ENCODE measurements at places on chromosomes 11 and 22. TPM values are rescaled to one million over a fixed set of nuclear protein-coding genes. Genes with fewer than 3 reads are reported as not detected.

- DNase-seq = no peak
Observed at GRCh38 chr22:26956371-26956770, 299.0 kb downstream of the MIAT start.

DNA sequence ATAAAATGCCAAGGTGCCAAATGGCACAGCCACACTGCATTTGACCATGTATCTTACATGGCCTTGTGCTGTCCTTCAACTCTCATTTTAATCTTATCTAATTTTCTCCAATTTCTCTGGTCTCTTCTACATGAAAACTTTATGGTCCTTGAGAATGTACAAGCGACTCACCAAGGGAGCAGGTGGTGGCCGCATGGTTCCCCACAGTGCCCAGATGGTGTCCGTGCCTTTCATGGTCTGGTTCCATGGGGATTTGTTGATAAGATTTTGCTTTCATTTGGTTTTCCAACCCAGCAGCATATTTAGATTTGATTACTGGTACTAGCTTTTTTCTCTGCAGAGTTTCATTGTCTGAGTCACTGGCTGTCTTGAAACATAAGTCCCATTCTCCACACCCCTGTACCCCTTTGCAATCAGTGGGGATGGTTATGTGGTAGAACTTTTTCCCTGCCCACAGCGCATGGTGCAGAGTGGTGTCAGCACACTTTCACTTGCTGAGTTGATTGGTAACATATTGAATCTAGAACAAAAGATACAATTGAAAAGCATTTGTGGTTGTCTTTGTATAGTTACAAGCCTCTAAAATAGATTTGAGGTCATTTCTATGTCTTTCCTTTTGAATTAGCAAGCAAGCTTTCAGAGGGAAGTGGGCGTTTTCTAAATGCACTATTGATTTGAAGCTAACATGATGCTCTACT, 24.1 kb downstream of the ZNRF3 start:
- DNase-seq = peak; percentile 34

GRCh38 chr11:76702336-76703128, 32.0 kb upstream of the LRRC32 start:
- no peak for DNase-seq

GRCh38 chr11:61083601-61084147, 18.6 kb upstream of the CD5 start:
- DNase-seq = no peak

GRCh38 chr11:120517801-120518291, 6.3 kb downstream of the GRIK4 start:
- DNase-seq = no peak

DNA sequence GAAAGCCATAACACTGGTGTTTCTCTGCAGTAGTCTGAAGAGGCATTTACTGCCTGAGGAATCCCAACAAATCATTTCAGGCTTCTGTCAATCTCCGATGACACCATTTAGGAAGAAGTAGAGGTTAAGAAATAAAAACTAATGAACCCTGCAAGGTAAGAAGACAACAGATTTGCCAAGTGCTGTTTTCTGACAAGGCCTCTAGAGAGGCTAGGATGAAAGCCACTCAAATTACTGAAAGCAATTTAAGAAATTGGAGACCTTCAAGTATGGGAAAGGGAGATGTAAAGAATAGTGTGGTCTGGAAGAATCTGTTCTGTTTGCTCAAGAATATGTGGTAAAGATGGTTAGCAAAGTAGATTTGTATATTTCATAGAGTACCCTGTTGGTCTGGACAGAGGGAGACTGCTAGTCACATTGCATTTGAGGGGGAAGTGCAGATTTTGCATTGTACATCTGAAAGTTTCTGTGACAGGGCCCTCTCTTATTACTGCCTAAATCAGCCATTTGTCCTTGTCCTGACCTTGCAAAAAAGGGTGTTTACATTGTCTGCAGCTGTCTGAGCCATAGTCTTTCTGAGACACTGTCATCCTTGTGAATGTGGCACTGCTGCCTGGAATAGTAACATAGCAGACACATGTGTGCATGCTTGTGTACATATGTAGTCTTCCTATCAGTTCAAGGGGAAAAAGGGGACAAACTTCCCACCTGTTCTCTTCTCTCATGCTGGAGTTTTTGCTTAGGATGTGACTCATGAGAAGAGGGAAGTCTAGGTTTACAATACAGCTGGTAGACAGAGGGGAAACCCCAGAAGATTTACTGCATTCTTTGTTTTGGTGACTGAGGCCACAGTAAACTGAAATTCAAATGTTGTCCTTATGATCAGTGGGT, 640.2 kb upstream of the KIRREL3 start:
- no peak for DNase-seq

- DNase-seq = no peak
Observed at GRCh38 chr11:119029069-119029339, 1.7 kb downstream of the SLC37A4 start.

DNA sequence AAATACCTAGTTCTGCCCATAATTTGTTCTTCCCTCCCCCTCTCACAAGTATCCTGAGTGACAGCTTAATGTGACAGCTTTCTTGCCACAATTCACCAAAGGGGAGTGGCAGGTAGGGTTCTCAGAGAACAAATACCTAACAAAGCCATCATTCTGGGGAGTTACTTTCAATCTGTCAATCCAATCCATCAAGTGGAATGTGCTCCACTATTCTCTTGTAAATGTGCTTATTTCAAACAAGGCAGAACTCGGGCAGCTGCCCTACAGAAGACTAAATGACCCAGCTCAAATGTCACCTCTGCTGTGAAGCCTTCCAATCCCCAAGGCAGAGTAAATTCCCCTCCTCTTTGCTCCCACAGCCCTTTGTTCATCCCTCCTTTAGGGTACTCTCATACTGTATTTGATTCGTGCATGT, 27.8 kb downstream of the LGR4 start:
- DNase-seq = no peak

DNA sequence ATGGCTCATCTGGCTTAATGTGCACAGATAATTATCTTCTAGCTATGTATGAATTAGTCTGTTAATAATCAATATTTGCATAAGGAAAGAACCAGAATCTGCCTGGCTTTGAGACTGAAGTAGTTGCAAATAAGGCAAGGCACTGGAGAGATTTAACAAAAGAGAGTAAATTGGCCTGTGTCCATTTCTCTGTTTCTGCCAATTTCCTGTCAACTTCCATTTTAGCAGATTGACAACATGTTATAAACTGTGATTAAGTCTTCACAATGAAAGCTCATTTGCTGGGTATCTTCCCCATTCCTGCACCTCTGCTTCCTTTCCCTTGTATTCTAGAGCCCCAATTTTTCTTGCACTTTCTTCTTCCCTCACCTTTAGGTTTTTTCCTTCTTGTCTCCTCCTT, 5.3 kb upstream of the TMEM123 start:
- DNase-seq = no peak

- no peak for DNase-seq
Observed at GRCh38 chr22:22893077-22893805, 5.6 kb downstream of the IGLL5 start.

DNA sequence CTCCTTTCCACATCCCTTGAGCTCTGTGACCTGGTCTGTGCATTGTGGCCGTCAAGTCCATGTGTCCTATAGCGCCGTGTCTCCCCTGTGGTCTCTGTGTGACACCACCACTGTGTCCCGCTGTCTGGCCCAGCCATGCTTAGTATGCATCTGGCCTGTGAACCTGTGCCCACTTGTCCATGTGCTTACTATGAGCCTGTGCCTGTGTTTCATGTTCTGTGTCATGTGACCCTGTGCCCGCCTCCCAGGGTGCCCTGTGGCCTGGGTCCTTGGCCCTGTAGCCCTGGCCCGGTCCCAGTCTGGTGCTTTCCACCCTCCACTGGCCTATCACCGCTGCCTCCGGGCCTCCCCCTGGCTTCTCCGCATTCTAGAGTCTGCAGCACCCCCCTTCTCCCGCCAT, 80.6 kb downstream of the CCDC83 start:
- no peak for DNase-seq

The NLRP10 gene
- 0.13 TPM for polyA plus RNA-seq

Data from testis (tissue), 5 donors.